ENCODE measurements at places on chromosomes 12 and 14.

DNA sequence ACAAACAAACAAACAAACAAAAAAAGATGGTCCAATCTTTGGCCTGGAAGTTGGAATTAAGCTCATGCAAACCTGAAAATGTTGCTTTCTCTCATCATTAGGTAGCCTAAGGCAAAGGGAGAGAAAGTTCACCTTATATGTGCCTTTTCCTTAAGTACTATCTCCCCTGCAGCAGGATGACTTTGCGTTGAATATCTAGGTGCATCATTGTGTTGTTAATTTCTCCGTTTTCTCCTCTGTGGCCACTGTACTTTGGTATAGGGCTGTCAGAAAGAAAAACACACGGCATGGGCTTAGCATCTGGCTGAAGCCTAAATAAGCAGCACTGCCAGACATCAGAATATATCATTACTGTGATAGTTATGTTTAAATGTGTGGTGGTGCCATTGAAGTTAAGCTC lies 345.5 kb downstream of the BCAT1 start:
- DNase-seq: no peak

- DNase-seq: no peak
Observed at GRCh38 chr14:74531467-74531866, 37.9 kb downstream of the ISCA2 start.

- DNase-seq: no peak
Observed at GRCh38 chr12:52703878-52704277, 554 bp upstream of the KRT77 start.

GRCh38 chr14:96944297-96944696 lies 147.1 kb downstream of the VRK1 start:
- no peak for DNase-seq

- no peak for DNase-seq
Observed at GRCh38 chr12:3105690-3106479, 28.7 kb downstream of the TSPAN9 start.

GRCh38 chr12:22046090-22046967 lies at the start of gene CMAS:
TSS of gene CMAS (plus strand) at chr12:22046218. CDS start at chr12:22046304, 86 bp downstream.
- peak; percentile 72 for DNase-seq

- no peak for DNase-seq
Observed at GRCh38 chr12:14402697-14403096, 37.2 kb downstream of the ATF7IP start.

GRCh38 chr12:13171921-13172859 lies 24.3 kb upstream of the EMP1 start:
- DNase-seq: no peak

DNA sequence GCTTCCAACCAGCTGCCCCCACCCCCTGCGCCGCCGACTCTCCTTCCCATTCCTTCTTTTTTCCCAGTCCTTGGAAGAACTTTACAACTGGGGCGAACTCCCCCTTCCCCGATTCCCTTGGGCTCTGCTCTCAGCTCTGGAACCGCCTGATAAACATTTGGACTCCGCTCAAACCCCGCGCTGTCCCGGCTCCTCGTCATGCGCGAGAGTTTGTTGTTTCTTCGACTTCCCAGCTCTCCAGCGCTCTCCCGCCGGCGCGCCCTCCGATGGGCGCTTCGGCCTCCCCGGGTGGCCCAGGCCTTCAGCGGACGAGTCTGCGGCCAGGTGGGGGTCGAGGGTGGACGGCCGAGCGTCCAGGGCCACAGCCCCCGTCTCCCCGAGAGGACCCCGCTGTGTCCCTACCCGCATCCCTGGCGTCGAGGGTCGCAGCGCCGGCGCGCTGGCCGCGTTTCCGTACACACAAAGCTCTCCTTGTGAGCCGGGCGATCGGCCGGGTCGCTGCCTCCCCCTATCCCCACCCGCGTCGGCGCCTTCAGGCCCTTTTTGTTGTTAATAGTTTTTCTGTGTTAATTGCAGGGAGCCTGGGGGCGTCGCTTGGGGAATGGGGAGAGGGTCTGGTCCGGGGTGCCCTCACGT lies 847 bp downstream of the MMP14 start:
- no peak for DNase-seq

GRCh38 chr14:61328626-61329262 lies 7.4 kb downstream of the PRKCH start:
- no peak for DNase-seq
